ENCODE measurements at places on chromosomes 12 and 14.
A peak's percentile ranks its signal among the peaks of the same experiment; 100 is the strongest.

DNA sequence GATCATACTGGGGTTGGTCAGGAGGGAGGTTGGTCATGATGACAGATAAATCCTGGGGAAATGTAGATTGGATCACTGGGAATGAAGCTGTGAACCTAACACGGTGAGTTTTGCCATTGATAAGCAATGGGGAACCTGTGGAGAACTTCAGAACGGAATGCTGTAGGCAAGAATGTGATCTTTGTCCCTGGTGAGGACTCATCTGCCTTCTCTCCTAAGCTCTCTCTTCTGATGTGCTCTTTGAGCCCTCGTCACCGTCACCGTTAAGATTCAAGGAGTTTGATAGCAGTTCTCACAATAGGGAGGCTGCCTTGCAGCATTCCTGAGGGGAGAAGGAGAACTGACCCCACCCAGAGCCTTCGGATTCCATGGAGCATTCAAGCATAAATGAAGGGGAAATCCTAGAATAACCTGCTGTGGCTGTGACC, 217.6 kb downstream of the ANO6 start:
- DNase-seq, result no peak

GRCh38 chr12:66900616-66901015, 221.7 kb upstream of the GRIP1 start:
- DNase-seq, result no peak

DNA sequence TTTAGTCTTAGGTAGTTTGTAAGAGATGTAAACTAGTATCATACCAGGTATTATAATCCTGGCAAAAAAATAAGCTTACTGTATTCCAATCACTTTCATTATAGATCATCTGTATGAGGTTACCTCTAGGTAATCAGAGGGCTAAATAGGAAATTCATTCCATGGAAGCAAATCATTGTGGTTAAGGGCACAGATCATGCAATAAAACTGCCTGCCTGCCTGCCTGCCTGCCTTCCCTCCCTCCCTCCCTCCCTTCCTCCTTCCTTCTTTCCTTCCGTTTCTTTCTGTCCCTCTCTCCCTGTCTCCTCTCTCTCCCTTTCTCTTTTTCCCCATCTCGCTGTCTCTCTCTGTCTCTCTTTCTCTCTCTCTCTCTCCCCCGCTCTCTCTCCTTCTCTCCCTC, 3.2 kb upstream of the CLEC9A start:
- no peak for DNase-seq

DNA sequence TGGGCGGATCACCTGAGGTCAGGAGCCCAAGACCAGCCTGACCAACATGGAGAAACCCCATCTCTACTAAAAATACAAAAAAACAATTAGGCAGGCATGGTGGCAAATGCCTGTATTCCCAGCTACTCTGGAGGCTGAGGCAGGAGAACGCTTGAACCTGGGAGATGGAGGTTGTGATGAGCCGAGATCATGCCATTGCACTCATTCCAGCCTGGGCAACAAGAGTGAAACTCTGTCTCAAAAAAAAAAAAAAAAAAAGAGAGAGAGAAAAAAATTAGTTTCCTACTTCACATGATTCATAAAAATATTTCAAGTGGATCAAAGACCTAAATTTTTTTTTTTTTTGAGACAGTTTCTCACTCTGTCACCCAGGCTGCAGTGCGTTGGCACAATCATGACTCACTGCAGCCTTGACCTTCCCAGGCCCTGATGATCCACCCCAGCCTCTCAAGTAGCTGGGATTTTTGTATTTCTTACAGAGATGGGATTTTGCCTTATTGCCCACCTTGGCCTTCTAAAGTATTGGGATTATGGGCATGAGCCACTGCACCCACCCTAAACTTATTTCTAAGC, 24.9 kb downstream of the FCF1 start:
- no peak for DNase-seq

DNA sequence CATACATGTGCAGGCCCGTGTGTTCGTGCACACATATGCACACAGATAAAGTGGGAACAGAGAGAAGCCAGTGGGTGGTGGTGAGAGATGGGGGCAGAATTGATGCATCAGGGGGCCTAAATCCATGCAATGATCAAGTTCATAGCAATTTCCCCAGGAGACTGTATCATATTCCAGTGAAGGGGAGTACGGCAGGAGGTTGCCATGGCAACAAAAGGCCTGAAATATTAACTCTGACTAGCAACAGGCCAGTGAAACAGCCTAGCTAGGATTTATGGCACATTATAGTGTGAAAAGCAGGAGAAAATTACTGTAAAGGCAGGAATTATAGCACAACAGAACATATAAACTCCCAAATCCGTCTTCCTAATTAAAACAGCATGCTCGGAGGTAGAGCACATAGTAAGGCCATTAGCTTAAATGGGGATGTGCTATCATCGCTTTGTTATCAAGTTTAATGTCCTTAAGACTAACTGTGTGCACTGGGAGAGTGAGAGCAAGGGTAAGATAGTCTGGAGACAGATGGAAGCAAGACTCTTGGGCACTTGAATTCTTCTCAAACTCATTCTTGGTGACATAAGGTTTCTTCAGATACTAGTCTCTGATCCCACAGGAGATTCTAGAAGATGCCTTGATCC, 806.3 kb downstream of the DIO2 start:
- DNase-seq, result no peak

- no peak for DNase-seq
Observed at GRCh38 chr12:1330477-1330827, 263.9 kb downstream of the FBXL14 start.

DNA sequence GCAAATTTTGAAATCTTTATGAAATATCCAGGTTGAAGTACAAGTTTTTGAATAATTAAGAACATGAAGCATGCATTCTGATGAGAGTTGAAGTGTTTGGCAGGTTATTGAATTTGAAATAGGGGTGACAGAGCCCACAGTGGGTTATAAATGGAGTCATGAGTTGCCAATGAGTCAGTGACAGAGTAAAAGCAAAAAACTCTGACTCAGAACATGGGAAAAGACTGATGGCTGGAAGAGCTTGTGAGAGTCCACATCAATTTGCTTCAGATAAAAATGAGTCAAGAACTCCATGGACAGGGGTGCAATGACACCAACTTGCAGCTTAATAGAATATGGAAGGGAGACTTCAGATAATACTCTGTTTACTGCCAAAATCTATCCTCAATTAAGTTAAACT, 105.3 kb downstream of the SLC6A15 start:
- DNase-seq, result no peak

DNA sequence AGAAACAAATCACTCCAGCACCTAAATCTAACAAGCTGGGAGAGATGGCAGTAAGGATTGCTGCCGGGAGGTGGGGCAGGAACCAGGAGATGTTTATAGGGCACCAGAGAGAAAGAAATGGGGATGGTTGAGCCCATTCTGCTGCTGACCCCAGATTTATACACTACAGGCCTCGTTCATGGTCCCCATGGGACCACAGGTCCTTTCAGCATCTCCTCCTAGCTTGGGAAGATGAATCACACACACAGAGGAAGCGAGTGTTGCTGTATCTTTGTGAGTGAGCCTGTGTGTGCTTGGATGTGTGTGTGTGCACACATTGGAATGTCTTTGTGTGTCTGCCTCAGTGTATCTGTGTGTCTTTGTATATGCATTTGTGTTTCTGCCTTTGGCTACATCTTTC, 49.7 kb upstream of the FICD start:
- no peak for DNase-seq

- DNase-seq, result no peak
Observed at GRCh38 chr12:55789171-55789570, 28.4 kb downstream of the SARNP start.

- DNase-seq, result no peak
Observed at GRCh38 chr14:64195199-64195598, 99.0 kb downstream of the ESR2 start.

- DNase-seq, result no peak
Observed at GRCh38 chr12:81439344-81439743, 319.8 kb downstream of the PPFIA2 start.

GRCh38 chr12:55742719-55743405, at the start of gene GDF11:
GDF11 (plus strand) TSS chr12:55743122; CDS start chr12:55743317, 195 bp downstream.
- peak; percentile 86 for DNase-seq

GRCh38 chr14:44108601-44109000, 398.5 kb downstream of the FSCB start:
- DNase-seq, result no peak

GRCh38 chr14:20427231-20428009, 8.5 kb downstream of the KLHL33 start:
- no peak for DNase-seq

GRCh38 chr12:25107920-25108319, 87.0 kb downstream of the DNAI7 start:
- DNase-seq, result no peak

DNA sequence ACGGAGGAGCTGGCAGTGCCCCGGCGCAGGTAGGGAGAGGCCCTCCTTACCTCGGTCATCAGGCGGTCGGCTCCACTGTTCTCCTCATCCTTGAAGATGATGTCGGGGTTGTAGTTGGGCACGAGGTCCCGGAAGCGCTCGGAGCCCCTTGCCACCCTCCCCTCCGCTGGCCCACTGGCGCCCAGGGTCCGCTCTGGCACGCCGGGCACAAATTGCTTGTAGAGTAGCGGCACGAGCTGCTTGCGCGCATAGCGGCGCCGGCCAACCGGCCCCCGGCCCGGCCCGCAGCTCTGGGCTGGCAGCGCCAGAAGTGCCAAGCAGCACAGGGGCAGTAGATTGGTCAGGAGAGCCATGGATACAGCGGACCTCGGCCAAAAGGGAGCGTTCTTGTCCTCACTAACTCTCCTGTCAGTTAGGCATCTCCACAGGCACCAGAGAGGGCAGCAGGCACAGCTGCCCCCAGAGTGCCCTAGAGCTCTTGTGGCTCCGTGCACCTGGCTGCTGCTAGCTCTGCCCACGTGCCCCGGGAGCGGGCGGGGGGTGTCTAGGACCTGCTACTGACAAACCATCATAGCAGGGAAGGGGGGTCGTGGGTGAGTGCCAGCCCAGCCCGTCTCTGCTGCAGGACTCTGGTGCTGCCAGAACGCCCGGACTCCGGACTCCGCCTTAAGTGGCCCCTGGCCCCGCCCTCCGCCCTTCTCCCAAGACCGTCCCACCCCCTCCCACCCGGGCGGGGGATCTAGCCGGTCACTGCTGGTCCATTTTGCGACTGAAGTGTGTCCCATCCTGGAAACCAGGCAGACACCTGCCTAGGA, at the start of gene DHH:
DHH (minus strand) TSS at position 642 of the 815 bp plus-strand sequence; CDS start at position 353, 289 bp downstream.
- peak; percentile 59 for DNase-seq

DNA sequence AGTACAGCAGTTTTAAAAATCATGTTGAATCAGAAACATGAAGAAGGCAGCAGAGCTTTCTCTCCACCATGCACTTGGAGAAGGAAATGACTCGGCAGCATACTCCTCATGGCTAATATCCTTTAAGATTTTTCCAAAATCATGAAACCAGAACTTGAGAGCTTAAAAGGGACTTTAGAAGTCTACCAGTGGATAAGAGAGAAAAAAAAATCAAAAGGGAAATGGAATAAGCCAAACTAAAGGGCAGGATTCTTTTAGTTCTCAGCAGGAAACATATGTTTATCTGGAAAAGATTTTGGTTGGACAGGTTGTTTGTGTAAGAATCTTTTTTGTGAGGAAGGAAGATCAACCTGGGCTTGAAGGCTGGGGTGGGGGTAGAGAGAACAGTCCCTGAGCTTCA, 111.8 kb downstream of the PRKCH start:
- DNase-seq, result no peak

GRCh38 chr12:92437452-92437851, 265.3 kb upstream of the PLEKHG7 start:
- DNase-seq, result no peak

DNA sequence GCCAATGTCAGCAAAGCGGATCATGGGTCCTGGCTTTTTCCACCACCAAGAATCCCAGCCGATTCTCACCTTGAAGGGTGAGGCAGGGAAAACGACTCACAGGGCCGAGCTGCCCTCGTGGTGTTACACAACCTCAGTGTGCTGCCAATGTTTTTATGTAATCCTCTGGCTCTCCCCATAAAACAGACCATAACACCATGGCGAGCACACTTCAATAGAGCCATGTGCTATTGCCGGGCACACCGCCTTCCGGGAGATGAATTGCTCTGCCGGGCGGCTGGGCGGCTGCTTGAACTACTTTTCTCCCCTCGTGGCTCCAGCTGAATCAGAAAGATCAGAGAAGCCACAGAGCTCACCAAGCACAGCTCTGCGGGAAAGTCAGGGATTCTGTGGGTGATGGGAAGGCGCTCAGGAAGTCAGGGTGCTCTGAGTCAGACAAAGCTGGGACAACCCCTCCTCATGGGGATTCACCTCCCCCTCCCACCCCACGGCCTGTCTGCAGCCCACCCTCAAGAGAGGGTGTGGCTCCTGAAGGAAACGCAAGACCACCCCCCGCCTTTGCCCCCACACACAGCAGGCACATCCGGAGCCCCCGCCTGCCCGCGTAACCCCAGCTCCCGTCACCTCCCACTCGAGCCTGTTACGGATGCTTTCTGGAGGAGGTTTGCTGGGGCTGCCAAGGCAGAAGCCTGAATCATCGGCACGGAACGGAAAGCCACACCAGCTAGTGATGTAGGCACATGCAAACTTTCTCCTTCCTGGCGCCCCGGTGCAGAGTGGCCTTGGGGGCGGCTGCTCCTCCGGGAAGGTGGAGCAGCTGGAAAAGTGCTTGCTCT, 1.8 kb downstream of the GALNT9 start:
- peak; percentile 80 for DNase-seq

DNA sequence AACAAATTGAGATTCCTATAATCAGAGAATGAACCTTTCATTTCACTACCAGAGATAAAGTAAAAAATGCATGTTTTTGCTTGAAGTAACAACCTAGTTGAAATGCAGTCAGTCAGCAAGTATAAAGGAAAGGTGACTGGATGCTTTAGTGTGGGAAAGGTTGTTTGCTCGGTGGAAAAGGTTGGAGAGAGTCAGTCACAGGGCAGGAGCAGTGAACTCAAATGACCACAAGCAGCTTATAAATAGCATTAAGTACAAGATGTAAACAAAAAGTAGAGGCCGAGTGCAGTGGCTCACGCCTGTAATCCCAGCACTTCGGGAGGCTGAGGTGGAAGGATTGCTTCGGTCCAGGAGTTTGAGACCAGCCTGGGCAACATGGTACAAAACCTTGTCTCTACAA, 98.1 kb upstream of the FGD4 start:
- no peak for DNase-seq

DNA sequence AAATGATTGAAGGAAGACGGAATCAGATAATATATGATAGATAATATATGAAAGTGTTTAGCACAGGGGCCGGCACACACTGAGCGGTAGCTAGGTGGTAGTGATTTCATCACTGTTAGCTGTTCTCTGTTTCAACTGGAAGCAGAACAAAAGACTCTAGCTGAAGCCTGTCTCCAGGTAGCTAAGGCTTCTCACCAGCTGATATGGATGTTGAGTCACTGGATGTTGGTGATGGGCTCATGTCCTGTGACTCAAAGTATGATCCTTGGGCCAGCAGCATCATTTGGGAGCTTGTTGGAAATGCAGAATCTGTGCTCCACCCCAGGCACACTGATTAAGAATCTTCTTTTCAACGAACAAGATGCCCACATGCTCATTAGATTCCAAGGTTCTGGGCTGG, 21.7 kb upstream of the KCNA5 start:
- no peak for DNase-seq

GRCh38 chr12:22287776-22288621, 46.5 kb downstream of the ST8SIA1 start:
- peak; percentile 62 for DNase-seq

GRCh38 chr12:102232446-102232845, 34.8 kb upstream of the PMCH start:
- DNase-seq, result no peak
